ENCODE measurements at places on chromosomes 7 and 10.
A peak's percentile ranks its signal among the peaks of the same experiment; 100 is the strongest.

- DNase-seq = no peak
These were observed 121.5 kb upstream of the PRSS58 start for GRCh38 chr7:142379201-142379885.

GRCh38 chr7:130894146-130894908, 160.3 kb upstream of the KLF14 start:
- peak; percentile 69 for DNase-seq

- peak; percentile 48 for DNase-seq
These were observed 656.0 kb downstream of the CNTNAP2 start for GRCh38 chr7:146772601-146773000.

- DNase-seq = peak; percentile 38
These were observed 7.9 kb downstream of the LDB1 start for GRCh38 chr10:102112210-102112817.

DNA sequence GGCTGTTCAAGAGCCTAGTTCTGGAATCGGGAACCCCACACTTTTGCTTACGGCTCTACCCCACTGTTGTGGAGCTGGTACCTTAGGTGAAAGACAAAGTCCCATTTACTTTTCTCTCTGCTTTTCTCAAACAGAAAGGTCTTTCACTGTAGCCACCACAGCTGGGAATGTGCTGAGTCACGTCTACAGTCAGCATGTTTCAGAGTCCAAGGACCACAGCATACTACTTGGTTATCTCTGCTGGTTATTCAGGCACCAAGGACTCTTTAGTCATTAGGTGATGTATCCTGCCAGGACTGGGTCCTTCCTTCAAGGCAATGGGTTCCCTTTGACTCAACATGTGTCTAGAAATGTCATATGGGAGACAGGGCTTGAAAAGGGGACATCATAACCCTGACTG, 266.8 kb upstream of the STEAP1 start:
- peak; percentile 25 for DNase-seq

DNA sequence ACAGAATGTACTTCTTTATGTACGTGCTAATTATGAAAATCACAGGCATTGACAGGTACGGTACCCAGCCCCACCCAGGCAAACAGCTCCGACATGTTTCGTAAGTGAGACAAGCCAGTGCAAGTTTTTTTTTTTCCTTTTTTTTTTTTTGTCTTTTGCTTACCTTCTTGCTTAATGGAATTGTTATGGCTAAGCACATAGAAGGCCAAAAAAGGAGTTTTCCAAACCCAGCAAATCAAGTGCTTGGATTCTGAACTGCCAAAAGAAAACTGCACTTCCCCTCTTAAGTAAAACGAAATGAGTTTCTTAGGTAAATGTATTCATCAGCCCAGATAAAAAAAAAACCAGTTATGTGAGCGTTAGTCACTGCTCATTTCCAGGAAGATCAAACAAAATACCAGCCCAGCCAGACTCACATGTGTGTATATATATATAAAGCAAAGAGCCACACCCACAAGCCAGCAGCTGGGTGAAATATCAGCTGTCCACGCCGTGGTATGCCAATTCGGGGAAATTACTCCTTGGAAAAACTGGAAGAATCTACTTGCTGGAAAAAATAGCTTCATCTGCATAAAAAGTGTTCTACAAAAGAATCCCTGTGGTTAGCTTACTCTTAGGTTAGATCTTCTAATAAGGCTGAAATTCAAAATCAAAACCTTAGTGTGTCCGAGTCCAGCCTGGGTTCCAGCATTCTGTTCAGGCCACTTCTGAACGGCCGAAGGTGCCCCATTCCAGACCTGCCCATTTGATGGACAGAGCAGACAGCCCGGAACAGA, 8.0 kb downstream of the KLF6 start:
- DNase-seq = peak; percentile 28

DNA sequence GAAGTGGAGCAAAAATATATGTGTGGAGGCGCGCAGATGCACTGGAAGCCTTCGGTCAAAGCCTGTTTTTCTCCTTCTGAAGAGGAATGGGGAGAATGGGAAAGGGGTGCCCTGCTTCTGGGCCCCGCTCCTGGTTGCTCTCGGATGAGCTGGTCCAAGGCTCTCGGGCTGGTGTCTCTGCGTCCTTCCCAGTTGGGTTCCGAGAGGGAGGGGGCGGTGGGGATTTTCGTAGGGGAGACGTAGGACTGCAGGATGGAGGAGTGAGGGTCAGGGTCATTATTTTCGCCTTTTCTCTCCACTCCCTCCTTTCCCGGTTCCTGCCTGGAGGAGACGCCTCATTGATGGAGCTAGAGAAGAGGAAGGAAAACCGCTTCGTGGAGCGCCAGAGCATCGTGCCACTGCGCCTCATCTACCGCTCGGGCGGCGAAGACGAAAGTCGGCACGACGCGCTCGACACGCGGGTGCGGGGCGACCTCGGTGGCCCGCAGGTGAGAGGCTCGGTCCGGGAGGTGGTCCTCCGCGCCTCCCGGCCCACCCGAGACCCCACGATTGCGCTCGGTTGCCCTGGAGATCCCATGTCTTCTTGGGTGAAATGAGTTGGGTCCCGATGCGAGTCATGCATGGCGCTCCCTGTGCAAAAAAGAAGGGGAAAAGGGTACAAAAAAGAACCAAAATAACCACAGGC, 790 bp downstream of the ADAM22 start:
- DNase-seq = peak; percentile 26

DNA sequence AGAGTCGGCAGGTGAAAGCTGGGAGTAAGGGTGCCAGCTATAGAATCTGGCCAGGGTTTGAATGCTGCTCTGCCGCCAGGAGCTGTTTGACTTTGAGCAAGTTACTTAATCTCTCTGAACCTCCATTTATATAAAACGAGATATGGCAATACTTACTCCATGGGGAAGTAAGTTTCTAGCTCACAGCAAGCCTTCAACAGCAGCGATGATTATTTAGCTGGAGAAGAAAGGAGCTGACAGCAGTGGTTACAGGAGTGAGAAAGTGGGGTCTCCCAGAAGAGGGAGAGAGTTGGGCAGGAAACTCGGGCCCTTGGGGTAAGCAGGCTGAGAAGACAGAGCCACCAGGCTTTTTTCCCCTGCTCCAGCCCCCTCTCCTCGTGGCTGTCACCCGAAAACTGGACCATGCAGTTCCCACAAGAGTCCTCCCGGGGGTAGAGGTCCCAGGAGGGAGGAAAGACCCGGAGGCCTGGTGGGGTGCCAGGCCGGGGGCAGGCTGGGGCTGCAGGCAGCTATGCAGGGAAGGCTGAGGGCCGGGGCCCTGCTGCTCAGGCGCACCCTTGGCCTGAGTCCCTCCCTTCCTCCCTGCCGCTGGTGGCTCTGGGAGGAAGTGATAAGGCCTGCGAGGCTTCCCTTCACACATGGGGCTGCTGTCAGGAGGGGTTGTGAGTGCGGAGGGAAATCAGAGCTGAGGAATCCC, 3.5 kb downstream of the NOS3 start:
- no peak for DNase-seq

- DNase-seq = no peak
These were observed 46.3 kb upstream of the FZD9 start for GRCh38 chr7:73387221-73387828.

DNA sequence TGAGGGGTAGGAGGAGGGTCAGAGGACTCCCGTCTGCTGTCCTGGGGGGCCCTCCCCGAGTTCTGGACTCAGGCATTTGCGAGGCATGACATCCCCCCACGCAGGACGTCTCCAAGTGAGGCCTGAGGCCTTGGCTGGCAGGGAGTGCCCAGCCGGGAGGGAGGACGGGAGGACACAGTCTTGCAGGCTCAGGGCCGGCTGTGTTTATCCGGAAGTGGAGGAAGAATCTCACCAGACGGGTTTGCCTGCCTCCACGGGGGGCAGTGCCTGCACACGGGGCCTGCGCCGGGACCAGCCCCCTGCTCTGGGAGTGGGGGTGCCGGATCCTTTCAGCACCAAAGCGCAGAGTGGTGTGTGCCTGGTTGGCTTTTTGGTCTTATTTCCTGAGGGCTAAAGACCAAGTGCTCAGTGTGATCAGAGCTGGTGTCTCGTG, 10.9 kb downstream of the PWWP2B start:
- DNase-seq = no peak

- no peak for DNase-seq
These were observed 23.0 kb upstream of the ZNF488 start for GRCh38 chr10:47406870-47407691.

- no peak for DNase-seq
These were observed 14.5 kb downstream of the UBE3C start for GRCh38 chr7:157153260-157153659.

- no peak for DNase-seq
These were observed 25.9 kb downstream of the TBXAS1 start for GRCh38 chr7:139854803-139855497.
